Stimulated activated CD4-positive, alpha-beta T cell treated with anti-CD3 and anti-CD28 coated beads, Interleukin-15, amount 100 ng/mL, for 1 hour (primary cell): ENCODE measurements at places on chromosomes 1 and 21.

DNA sequence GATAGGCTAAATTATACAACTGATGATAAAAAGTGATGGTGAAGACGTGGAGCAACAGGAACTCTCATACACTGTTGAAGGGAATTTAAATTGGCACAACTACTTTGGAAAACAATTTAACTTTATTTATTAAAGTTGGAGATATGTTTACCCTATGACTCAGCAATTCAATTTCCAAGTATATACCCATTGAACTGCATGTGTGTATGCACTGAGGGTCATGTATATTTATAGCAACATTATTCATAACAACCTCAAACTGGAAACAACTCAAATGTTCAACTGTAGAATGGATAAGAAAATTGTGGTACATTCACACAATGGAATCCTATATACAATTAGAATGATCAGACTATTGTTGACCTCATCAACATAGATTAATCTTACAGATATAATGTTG lies 16.5 kb upstream of the BCAS2 start:
- DNase-seq, result no peak

DNA sequence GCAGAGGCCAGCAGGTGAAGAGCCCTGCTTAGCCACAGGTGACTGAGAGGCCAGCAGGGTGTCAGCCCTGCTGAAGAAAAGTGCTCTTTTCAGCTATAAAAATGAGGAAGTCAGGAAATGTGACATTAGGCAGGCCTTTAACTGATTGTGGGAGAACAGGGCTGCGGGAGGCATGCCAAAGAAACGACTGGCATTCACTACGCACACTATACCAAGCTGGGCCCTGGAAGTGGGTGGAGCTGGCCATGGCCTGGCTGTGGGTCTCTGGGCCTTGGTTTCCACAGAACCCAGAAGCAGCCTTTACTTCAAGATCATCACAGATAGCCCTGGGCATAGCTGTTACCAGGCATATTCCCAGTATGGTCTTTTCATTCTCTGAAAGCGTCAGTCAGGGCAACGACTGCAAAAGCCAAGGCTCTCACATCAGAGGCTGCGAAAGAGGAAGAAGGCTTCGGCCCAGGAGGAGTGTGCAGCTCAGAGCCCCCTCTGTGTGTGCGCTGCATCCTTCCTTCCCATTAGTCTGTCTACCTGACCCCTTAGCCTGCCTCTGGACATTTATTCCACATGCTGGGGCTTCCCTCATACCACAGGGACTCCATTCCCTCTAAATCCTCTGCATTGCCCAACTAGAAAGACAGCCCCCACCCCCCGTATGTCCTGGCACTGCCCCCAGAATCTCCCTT lies 14.3 kb downstream of the SLC2A1 start:
- DNase-seq, result no peak

DNA sequence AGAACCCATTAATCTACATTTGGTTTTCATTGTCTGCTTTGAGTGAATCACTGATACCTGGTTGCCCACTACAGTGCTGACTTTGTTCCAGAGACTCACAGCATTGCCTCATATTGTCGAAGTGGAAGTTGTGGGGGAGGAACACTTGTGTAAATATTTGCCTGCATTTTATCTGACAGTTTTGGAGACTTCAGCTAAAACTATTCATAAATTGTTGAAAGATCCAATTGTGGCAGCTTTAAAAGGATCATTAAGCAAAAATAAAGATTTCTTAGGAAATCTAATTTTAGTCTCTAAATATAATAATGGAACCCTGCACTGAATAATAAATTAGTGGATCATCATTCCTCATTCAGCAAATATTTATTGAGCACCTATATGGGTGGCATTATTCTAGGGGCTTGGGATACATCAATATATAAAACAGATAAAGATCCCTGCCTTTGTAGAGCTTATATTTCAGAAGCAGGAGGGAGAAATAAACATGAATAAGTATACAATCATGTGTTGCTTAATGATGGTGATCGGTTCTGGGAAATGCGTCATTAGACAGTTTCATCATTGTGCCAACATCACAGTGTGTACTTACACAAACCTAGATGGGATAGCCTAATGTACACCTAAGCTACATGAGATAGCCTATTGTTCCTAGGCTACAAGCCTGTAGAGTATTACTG lies 73.5 kb downstream of the OSBPL9 start:
- no peak for DNase-seq

DNA sequence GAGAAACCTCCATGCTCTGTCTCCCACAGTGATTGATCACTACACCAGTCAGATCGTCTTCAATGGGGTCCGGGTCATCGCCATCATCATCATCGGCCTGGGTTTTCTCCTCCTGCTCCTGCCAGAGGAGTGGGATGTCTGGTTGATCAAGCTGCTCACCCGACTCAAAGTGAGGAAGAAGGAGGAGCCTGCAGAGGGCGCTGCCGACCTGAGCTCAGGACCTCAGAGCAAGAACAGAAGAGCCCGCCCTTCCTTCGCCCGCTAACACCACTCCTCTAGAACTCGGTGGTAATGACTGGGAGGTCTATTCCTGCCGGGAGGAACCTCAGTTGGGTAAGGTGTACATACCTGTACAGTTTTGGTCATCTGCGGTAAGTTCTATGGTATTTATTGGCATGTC lies 50.3 kb upstream of the COA6 start:
- peak; percentile 20 for DNase-seq

DNA sequence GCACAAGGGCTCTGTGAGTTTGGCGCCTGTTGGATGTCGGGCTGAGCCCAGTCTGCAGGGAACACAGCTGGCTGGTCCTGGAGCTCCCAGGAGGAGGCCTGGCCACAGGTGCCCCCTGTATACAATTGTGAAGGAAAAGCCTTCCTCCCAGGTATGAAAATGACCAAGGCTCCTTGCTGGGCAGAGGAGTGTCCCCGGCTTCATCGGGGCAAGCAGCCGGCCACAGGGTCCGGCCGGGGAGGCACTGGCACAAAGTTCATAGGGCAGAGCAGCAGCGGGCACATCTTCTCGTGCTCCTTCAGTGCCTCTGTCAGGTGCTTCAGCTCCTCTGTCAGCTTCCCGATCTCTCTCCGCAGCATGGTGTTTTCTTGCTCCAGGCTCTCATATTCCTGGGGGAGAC lies 13.0 kb downstream of the BATF3 start:
- DNase-seq, result no peak

- no peak for DNase-seq
Observed at GRCh38 chr1:1088029-1088800, 14.1 kb upstream of the RNF223 start.

- no peak for DNase-seq
Observed at GRCh38 chr1:7989762-7990428, 28.4 kb downstream of the PARK7 start.

- DNase-seq, result no peak
Observed at GRCh38 chr1:12148160-12148957, 18.4 kb upstream of the TNFRSF1B start.
